Fibroblast of skin of right biceps (primary cell): ENCODE measurements at places on chromosomes 2 and 18.

DNA sequence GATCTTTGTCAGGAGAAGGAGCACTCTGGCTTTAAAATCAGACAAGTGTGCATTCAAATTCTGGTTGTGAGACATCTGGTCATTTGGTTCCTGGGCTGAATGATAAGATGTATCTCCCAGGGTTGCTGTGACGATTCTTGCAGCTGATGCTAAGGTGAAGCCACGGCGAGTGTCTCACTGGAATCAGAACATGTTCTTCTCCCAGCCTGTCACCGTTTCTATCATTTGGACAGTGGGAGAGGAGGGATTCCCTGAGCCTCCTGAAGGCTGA is 68.3 kb downstream of the NCK2 start:
- no peak for DNase-seq

DNA sequence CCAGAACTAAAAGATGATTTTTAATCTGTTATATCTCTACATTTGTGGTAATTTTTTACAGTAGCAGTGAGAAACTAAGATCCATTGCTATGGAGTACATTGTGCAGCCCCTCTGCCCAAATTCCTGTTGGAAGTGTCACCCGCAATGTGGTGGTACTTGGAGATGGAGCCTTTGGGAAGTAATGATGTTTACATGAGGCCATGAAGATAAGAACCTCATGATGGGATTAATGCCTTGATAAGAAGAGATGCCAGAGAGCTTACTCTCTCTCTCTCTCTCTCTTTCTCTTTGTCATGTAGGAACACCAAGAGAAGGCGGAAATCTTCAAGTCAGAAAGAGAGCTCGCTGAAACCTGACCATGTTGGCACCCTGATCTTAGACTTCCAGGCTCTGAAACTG is 535.4 kb downstream of the PID1 start:
- no peak for DNase-seq

DNA sequence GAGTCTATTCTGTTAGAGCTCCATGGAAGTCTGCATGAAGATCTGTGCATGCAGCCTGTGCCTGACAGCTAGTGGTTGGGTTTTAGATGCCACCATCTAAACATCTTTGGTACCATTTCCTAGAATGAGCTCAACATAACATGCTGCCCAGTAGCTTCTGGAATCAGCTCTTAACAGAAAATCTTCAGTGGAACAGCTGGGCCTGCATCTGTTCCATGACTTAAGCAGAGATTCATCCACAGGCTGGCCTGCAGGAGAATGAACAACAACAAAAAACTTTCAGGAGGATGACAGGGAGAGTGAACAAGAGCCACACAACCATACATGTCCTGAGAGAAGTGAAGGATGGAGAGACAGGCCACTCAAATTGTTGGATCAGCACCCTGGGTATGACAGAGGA is 316.6 kb downstream of the RDH14 start:
- DNase-seq = no peak

DNA sequence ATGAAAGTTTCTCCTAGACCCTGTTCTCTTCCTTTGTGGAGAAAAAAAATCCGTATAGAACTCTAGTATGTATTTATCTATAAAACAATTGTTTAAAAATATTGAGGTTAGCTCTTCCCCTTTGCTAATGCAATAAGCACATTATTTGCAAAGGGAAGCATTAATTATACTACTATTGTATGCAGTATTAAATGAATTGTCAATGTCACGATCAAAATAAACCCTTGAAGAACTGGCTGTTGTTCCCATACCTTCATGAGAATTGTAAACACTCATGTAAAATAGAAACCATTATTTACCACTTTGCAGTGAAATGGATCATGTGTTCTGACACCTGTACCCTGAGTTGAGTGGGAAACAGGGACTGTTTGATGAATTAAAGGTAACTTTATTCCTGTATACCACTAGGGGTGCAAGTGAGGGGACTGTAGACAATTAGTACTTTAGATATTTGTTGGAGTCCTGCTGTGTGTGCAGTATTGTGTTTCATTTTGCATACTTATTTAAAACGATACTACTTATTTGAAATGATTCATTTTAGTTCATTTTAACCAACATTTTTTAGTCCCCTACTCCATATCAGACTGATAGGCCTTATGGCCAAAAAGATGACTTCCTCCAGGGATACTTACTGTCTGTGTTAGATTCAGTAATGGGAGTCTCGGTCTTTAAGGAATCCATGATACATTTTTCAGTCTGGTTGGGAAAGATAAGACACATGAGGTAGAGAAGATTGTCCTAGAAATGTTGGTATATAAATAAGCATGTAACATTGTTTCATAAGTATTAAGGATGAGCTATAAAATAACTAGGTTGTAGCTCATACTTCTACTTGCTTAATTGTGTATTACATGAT is 7.9 kb downstream of the PKP4 start:
- DNase-seq = no peak

DNA sequence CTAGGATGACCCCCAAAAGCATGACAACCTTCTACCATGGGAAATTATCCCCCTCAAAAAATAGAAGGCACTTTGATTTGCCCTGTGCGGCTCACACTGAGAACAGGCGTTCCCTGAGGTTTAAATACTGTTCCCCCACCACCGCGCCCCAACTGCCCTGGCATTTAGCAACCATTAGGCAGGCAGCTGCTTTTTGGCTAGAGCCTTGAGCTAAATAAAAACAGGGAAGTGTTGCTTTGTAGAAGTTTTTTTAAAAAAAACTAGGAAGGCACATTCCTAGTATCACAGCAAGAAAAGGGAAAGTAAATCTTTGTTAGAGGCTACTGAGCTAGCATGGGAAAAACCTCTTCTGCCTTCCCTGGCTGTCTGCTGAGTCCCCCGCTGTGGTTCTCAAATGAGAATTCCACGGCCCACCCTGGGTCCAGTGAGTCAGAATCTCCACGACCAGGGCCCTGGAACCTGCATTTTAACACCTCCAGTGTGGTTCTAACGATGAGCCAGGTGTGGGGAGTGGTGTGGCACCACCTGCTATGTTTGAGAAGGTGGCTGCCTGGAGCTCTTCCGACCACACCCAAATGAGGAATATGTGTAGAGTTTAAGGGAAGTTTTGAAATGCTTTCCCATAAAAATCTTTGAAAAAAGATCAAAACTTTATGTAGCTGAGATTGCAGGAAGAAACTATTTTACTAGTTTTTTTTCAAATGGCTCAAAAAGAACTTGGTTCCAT is 66.4 kb downstream of the VIT start:
- no peak for DNase-seq

DNA sequence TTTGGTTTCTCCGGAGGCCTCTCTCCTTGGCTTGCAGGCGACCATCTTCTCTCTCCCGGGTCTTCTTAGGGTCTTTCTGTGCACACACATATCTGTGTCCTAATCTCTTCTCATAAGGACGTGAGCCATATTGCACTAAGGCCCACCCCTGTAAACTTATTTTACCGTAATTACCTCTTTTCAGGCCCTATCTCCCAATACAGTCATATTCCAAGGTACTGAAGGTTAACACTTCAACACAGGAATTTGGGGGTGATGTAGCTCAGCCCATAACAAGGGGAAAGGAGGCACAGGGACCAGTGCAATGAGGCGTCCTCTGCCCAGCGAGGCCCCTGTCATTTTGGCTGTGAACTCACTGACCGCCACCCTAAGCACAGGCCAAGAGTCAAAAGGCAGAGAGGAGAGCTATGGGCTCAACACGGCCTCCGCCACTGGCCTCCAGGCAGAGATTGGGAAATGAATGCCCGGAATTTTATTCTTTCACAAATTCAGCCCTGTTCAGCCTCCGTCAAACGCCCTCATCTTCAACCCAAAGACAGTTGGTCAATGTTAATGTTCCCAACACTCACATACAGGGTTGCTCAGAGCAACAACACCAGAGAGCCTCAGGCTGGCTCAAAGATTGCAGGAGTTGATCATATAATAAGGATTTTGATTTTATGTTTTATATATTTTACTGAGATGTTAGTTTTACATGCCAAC is 15.9 kb upstream of the NMUR1 start:
- no peak for DNase-seq
